ENCODE measurements at places on chromosomes 3 and 15.

DNA sequence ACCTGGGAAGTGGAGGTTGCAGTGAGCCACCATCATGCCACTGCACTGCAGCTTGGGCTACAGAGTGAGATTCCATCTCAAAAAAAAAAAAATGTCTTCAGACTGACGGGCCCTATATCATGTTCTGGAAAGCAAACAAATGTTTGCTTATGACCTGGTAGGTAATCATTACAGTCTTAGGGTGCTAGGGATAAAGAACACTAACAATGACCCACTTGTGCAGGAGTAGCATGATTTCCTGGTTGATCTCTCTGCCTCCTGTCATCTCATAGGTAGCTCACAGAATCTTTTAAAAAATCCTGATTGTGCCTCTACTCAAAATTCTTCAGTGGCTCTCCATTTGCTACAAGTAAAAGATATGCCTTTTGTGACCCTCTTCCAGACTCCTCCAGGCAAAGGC is 74.5 kb upstream of the TSPAN3 start:
- DNase-seq: no peak

DNA sequence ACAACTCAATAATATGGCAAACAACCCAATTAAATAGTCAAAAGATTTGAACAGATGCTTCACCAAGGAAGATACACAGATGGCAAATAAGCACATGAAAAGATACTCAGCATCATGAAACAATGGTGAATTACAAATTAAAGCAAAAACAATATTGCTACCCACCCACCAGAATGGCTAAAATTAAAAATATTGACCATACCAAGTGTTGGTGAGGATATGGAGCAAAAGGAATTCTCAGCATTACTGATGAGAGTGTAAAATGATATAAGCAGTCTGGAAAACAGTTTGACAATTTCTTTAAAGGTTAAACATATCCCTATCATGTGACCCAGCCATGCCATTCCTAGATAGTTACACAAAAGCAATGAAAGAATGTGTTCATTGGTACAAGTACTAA is 5.7 kb upstream of the PXYLP1 start:
- DNase-seq: no peak

GRCh38 chr15:92696096-92696495 is 40.5 kb upstream of the FAM174B start:
- no peak for DNase-seq

DNA sequence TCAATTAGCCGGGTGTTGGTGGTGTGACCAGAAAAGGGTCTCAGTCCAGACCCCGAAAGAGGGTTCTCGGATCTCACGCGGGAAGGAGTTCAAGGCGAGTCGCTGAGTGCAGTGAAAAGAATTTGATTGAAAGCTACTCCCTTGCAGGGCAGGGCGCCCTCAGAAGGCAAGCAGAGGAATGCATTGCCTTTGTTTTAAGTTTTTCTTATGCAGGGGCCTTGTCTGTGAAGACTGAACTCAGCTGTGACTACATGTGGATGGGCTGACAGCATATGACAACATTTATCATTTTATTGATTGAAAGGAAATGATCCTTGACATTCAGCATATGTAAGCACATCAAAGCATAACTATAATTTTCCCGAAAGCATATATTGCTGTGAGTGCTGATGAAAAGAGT is 11.8 kb downstream of the CPN2 start:
- no peak for DNase-seq

DNA sequence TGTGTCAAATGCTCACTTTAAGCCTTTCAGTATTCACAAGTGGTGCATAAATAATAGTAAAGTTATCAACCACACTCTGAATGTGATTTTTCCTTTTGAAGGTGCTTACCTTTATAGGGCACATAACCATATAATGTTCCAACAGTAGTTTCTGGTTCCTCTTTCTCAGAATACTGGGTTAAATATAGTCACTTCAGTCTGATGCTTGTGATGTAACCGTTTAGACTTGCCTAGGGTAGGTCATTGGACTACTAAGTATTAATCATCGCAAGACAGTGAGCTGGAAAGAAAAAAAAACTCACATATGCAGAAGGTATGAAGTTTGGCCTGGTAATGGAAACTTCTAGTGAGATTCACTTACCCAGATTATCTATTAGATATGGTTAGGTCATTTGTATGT is 1.9 kb downstream of the KBTBD8 start:
- DNase-seq: no peak

DNA sequence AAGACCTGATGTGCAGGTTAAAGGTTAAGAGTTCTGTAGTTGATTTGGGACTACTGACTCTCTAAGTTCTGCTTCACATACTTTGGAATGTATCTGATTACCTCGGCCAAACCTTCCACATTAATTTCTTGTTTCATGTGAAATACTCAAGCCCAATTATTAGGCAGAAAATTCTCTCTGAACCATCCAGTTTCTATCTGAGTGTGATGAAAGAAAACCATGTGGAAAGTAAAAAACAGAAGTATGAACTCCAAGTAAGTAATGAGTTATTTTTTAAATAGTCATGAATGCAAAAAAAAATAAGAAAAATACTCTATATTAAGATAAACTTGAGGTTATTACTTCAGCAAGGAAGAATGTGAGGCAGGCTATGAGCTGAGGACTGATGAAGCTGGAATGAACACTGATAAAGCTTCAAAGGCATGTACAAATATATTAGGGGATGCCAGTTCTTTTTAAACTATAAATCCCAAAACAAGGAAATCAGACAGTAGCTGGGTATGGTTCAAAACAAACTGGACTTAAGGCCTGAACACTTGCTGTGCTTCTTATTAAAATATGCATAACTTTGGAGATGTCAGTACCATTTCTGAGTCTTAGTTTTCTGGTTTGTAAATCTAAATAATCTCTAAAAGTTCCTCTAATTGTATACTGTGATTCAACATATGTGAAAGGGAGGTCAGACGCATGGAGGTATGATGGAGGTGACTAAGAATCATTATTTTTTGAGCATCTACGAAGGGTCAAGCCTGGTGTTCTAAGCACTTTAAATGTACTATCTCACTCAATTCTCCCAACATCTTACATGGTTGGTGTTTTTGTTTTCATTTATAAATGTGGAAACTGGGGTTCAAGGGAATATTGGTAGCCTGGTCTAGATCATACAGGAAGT is 59.6 kb downstream of the COL6A6 start:
- DNase-seq: no peak

DNA sequence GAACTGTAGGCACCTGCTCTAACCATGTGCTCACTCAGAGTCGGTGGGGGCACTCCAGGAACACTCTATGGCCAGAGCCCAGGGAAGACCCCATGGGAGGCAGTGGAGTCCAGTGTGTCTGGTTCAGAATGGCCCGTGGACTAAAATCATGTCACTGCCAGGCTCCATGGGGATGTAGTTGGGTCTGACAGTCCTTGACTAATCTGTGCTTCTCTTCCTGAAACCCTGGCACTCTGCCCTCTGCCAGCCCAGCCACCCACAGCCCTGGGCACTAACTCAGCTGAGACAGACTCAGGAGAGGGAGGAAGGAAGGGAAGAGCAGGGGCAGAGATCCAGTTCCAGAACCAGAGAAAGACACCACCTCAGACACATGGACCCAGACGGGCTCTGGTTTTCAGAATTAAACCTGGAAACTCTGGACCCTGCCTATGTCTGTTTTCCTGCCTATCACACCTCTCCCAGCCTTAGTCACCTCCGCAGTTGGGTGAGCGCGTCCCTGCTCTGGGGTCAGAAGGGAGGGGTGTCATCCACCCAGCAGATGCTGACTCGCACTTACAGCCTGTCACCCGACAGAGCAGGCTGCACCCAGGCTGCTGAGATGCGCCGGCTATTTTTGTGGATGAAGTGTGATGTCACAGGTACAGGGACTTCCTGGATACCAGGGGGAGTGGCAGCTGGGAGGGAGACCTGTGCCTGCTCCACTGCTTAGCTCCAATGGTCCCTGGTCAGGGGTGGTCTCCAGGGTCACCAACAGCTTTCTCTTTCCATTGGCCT is 56.8 kb upstream of the INSYN1 start:
- no peak for DNase-seq

- DNase-seq: no peak
These were observed 90.4 kb upstream of the TSEN2 start for GRCh38 chr3:12393894-12394293.

DNA sequence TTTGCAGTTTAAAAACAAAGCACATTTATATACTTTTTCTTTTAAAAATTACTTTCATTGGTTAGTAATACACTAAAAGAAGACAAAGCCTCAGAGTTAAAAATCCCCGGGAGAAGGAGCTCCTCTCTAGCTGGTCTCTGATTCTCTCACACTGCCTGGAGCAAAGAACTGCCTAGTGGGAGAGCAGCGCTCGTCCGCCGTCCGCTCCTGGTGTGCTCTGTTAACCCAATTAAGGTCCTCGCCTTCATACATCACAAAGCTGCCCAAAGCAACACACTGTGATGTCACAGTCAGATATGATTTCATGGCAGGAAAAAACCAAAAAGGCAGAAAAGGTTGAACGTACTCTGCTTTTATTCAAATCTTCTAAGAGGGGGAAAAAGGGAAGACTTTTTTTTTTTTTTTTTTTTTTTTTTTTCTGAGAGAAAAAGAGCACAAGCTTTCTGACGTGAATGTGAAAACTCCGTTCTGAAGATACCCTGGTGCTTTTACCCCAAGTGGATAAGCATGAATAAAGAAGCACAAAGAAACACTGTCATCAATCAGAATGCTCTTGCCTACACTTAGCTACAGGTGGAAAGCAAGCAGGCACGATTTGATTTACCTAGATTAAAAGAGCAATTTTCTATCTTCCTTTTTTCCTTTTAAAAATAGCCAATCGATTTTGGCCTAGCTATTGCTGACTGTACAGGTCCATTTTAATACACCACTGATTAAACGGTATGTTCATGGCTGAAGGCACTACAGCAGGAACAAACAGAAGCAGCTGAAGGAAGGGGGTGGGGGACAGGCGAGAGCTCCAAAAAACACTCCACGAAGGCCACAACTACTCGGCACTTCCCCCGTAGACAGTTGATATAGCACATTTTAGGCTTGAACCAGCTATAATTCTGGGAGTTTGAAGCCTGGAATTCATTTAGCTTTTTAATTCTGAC is 115.2 kb downstream of the TIGIT start:
- no peak for DNase-seq

GRCh38 chr3:44416031-44417030 is 61.1 kb downstream of the ZNF445 start:
- no peak for DNase-seq

GRCh38 chr3:120875989-120876388 is 32.0 kb upstream of the STXBP5L start:
- DNase-seq: no peak

DNA sequence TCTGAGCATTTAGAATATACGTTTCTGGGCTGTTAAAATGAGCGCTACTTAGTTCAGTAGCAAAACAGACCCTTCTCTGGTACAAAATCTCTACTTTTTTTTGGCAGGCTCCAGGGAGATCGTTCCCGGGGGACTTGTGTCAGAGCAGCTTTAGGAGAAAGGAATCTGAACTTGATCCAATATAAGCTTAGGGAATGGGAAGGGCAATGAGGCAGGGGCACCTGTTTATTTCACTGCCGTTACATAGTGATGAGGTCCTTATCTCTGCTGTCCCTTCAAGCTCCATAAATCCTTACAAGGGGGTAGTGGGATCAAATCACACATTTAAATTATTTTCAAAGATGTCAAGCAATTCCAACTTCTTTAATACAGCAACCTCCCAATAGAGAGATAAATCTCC is 128.7 kb upstream of the BNIP2 start:
- DNase-seq: no peak

DNA sequence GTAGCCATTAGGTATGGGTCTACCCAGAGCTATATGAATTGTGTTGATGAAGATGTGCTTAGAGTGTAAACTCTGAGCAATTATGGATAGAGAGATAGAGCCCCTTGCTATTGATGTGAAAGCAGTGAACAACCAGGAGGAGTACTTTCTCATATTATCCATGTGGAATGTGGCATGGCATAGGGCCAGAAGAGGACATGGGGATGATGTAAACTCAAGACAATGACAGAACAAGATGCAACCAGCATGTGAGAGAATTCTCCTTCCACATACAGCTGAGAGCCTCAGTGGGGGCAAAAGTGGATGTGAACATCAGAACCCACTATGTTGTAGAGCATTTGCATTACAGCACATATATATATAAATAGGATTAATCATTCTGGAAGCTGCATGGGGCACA is 36.4 kb upstream of the BNC1 start:
- DNase-seq: no peak

DNA sequence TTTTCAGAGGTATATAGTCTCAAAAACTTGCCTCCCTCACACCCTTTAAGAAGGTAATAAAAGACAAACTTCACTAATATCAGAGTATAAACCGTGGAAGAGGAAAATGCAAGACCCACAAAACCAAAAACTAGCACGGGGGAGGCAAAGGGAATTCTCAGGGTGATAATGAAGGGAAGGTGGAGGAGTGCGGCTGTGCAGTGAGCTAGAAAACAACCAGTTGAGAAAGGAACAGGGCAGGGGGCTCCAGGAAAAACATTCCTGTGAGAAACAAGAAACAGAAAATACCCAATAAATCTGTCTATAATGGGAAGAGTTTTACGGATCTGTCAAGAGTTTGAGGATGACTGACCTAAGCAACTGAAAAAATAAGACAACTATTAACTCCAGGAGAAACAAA is 31.6 kb downstream of the TAMM41 start:
- no peak for DNase-seq

GRCh38 chr15:93497291-93497690 is 408.3 kb upstream of the RGMA start:
- no peak for DNase-seq

- no peak for DNase-seq
These were observed 35.0 kb upstream of the CAPN7 start for GRCh38 chr3:15171096-15171495.

DNA sequence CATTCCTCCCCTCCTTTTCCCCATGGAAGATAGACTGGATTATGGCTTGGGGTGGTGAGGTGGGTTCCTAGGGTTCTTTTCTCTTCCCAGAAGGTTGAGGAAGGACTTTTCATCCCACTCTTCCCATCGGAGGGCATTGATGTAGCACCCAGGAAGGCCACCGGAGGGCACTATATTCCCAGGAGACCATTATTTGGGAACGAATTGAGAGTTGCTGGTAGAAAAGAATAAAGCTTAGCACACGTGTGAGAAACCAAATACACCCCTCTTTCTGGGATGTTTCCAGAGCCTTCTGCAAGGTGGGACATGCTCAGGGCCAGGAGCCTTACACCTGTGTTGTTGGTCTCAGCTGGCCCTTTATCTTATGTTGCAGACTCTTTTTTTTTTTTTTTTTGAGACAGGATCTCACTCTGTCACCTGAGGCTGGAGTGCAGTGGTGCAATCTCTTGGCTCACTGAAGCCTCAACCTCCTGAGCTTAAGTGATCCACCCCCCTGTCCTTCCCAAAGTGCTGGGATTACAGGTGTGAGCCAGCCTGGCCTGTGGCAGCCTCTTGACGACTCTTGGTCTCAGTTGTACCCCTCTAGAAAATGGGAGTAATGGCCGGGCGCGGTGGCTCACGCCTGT is 6.3 kb upstream of the CDC25A start:
- DNase-seq: no peak

DNA sequence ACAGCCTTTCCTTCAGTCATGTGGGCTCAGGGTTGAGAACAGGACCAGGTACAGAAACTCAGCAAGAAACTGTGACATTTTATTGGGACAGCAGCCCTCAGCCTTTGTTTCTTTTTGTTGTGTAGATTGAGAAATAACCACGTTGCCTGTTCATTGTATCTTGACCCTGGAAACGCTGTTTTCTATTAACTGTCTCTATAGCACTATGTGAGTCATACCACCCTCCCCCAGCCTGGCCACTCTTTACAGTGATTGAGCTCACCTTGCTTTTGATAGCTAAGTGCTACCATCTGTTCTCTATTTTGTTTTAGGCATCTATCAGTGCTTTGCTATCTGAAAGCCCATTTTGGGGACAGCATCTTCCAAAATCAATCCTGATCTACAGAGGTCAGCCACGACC is 127.9 kb downstream of the CD47 start:
- no peak for DNase-seq

Measured in right forelimb (tissue), 1 donor.